ENCODE measurements at places on chromosomes 5 and 9.

DNA sequence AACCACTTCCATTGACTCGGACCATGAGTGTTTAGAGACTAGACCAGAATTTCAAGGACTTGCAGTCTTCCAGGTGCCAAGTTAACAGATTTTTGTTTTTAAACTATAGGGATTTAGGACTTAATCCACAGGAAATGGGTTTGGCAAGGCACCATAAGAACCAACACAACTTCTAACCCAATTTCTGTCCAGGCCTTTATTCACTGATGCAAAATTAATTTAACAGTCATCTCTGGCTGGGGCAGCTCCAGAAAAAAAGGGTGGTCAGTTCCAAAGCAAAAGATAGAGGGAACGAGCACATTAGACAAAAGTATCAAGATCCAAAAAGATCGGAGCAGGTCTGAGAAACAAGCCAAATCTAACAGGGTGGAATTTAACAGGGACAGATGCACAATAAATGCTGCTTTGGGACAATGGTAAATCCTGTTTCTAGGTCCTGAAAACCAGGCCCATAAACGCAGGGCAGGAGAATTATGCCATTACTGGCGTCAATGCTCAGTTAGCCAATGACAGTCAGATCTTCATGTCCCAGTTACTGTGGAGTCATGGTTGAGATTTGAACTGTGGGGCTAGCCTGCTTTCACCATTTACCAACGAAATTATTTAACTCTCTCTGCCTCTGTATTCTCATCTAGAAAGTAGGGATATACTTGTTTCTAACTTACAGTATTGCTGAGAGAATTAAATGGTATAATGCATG, 590.8 kb upstream of the BRINP1 start:
- no peak for DNase-seq

GRCh38 chr9:89048616-89049015, 57.3 kb downstream of the S1PR3 start:
- no peak for DNase-seq

GRCh38 chr5:137822158-137822764, 45.4 kb upstream of the MYOT start:
- DNase-seq = no peak

GRCh38 chr5:150303070-150303615, 438 bp upstream of the ARSI start:
- no peak for DNase-seq

GRCh38 chr5:150513375-150514309, 5.7 kb downstream of the NDST1 start:
- no peak for DNase-seq

DNA sequence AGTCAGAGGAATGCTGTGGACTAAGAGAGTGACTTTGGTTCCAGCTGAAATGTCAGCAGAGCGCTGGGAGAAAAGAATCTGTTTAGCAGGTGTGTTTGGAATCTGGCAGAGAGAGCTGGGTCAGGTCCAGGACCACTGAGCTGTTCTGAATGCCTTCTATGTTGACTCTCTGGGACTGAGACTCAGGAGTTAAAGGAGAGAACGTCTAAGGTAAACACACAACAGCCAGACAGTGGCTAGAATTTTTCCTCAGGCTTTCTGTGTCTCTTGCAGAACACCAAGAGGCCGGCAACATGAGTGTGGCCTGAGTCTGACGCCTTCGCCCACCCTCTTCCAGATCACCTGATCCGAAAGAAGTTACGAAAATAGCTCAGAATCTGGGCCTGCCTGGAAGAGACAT, 107.2 kb upstream of the ZNF462 start:
- DNase-seq = no peak

GRCh38 chr5:37626266-37626665, 213.6 kb downstream of the GDNF start:
- no peak for DNase-seq

DNA sequence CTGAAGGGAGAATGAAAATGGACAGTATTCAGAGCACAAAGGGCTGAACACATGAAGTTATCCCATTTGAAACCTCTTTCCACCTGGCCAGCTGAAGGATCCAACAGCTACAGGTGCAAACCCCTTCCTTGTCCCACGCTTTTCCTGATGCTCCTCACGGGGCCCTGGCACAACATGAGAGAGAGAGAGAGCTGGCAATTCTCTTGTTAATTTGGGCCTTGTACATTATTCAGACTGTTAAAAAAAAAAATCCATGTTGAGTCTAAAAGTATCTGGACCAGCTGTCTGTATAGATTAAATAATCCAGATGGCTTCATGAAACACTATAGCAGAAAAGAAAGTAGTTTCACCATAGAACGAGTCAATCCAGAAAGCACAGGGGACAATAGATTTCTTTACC, 74.1 kb downstream of the HMHB1 start:
- no peak for DNase-seq

DNA sequence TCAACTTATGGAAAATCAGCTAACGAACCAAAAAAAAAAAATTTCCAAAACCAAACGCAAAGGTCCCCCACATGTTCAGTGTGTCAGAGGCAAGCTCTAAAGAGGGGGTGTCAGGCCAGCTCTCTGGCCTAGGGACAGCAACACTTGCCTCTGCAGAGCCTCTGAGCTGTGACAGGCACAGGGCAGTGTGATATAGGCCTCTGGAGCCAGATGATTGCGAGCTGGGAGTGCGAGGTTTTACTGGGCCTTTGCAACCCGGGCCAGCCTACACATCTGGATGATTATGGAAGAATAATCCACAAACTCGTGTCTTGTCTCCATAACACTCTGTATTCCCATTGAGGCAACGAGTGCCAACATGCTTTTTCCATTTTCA, 67.7 kb upstream of the STC2 start:
- DNase-seq = no peak

DNA sequence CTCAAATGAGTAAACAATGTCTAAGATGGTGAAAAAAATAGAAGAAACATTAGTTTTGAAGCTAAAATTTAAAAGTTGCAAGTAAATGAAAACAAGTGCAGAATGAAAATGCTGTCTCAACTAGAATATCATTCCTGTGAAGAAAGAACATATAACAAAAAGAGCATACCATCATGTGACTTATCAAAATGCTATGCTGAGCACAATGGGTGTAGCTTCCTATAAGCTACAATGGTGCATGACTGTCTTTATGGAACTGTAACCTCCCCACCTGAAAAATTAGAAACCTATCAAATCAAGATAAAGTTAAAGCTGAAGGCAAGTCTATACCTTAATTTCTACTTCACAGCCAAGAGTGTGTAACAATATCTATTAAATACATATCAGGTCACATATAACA, 192.0 kb downstream of the AP3B1 start:
- no peak for DNase-seq

DNA sequence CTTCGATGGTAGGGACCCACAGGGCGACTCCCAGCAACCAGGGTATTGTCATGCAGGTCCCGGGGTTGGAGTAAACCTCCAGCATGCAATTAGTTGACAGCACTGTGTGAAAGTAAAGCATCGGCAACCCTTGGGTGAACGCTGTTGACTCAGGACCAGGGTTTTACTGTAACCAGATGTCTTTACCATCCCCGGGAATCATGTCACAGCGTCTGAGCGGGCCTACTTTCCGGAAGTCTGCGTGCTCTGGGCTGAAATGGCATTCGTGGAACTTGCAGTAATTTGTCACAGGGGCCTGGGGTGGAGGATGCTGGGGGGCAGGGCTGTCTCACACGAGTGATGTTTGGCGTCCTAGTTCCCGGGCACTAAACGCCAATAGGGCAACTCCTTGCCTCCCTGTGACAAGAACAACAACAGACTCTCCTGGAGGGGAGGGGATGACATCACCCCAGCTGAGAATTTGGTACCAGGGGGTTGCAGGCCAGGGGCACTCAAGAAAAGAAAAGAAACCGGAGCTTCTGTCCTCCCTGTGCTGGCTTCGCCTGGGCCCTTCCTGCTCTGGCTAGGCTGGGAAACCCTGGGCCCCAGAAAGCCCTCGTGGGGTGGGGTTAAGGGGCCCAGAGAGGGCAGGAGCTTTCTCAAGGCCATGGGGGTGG, 10.1 kb upstream of the UBAC1 start:
- no peak for DNase-seq

- no peak for DNase-seq
Observed at GRCh38 chr9:70232476-70232875, 26.3 kb upstream of the SMC5 start.

GRCh38 chr9:97802276-97802675, 50.8 kb upstream of the FOXE1 start:
- no peak for DNase-seq

GRCh38 chr5:15501091-15501791, 1.3 kb downstream of the FBXL7 start:
- no peak for DNase-seq

GRCh38 chr9:76984486-76984885, 35.0 kb upstream of the FOXB2 start:
- no peak for DNase-seq

DNA sequence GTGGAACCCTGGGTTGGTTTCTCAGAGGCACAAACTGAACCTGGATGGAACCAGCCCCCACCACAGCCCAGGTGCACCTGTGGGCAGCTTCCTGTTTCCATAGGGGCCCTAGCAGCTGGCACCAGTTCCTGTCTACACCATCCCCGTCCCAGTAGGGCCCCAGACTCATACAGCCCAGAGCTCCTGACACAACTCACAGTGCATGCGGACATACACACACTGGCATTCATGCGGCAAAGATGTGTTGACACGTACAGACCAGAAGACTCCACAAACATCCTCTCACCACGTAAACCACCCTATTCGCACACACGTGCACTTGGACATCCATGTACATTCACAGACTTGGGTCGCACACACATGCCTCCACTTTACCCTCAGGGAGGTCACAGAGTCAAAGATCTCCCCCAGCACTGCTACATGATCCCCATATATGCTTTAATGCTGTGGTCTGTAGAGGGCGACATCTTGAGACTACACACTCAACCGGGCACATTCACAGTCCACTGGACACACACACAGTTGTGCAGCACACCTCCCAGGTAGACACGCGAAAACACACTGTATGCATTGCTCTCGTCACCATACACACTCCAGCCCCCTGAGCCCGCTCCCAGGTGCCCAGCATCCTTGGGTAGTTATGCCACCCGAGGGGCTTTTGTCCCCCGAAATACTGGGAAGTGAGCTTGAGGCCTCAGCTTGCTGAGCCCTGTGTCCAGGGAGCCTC, 22.4 kb downstream of the CXXC5 start:
- no peak for DNase-seq

DNA sequence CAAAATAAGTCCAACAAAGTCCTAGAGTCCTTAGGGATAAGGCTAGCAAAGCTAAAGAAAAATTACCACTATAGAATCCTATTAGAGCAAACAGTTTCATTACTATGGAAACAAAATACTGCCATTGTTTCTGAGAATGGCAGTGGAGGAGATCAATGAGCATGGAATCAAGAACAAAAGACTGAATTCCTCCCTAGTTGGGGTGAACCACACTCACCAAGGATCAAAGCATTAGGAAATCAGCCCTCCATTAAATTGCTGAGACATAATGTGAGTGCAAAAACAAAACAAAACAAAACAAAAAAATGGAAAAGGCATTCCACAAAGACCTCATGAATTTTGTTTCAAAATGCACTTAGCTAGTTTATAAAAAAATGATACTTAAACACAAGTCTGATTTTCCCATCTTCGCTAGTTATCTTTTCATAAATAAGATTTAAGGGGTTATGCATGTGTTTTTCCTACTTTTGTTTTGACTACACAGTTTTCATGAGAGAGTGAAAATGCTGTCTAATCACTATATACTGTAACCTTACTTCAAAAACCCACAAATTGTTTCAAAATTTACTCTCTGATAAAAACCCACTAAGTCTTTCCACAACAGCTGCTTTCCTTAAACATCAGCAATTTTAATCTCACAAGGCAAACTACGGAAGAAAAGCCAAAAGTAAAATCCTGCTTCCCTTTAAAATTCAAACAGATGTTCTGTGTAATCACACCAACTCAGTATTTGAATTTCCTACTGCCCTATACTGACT, 9.7 kb downstream of the SERINC5 start:
- DNase-seq = no peak

- no peak for DNase-seq
Observed at GRCh38 chr5:131786036-131786435, 10.8 kb downstream of the FNIP1 start.

DNA sequence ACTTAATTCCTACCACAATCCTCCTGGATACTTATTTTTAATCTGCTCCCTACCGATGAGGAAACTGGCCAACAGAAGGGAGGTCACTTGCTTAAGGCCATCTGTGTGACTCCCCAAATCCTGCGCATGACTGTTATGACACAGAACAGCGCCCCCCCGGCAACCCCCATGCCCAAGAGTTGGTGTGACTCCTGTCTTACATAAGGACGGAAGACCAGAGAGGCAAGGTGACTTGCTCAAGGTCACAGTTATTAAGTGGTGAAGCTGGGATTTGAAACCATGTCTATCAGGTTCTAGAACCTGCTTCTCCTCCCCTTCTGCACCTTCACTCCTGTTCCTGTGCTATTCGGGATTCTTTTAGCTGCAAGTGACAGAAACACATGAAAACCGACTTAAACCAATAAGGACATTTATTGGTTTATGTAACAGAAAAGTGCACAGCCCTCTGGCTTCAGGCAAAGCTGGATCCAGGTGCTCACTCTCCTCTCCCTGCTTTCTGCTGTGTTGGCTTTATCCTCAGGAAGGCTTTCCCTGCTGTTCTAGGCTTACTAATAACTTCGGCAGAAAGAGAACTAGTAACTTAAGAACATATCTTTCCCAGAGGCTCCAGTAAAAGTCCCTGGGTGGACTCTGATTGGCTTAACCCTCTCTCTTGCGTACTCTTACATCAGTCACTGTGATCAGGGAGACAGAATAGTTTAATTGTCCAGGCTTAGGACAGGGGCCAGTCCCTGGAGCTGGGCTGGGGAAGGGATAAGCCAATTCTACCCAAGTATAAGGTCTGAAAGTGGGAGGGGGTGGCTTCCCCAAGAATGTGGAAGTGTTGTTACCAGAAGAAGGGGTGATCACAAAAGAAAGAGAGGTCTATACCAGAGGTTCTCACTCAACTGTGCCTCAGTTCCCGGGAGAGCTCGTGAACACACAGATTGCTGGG, 43.7 kb downstream of the FGF18 start:
- no peak for DNase-seq

GRCh38 chr5:65855766-65856315, 70.5 kb upstream of the ERBIN start:
- DNase-seq = no peak

- DNase-seq = no peak
Observed at GRCh38 chr5:132886064-132886823, 12.8 kb downstream of the LEAP2 start.

DNA sequence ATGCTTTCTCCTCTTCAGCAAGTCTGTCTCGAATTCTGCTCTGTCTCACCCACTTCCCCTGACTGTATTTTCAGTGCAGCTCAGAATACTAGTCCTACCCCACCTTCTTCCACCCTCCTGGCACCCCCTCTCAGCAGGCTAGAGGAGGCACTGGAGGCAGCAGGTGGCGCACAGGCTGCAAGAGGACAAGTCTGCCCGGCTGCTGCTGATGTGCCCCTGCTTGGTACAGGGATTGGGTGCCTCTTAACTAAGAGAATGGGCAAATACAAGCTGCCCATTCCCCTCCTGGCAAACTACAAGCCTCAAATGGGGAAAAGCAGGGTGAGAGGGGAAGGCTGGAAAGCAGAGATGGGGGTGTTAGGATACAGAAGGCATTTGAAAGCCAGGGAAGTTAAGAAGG, 5.1 kb downstream of the TLN1 start:
- DNase-seq = no peak

Measured in activated T-cell treated with anti-CD3 and anti-CD28 coated beads for 4 hours (primary cell).